Activated effector memory CD4-positive, alpha-beta T cell treated with anti-CD3 and anti-CD28 coated beads, Interleukin-2, amount 50 U/mL, for 16 hours (primary cell): ENCODE measurements at places on chromosomes 2 and 18.

- no peak for DNase-seq
Measured at GRCh38 chr2:199973703-199974102, 18.3 kb downstream of the MAIP1 start.

DNA sequence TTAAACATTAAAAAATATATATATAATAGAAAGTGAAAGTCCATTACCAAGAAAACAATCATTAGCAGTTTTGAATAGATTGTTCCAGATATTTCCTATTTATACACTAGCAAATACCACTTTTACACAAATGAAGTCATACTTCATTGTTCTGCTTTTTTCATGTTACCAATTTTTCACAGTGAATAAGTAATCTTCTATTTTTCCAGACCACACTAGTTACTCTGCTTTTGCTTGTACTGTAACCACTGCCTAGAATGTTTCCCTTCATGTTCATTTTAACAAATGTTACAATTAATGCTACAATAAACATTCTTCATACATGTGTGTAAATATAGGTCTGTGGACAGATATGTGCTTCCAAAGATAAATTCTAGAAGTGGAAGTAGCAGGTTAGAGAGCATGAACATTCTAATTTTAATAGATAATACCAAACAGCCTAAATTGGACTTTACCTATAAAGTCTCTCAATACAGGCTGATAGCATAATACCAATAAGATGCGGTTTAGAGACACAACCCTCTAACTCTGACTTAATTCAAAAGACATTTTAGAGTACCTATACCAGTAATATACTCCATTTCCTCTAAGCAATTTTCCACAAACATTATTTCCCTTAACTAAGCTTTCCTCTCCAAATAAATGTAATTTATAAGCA, 17.0 kb downstream of the ITSN2 start:
- no peak for DNase-seq

GRCh38 chr2:181563101-181563692, 93.7 kb downstream of the CERKL start:
- DNase-seq, result no peak

DNA sequence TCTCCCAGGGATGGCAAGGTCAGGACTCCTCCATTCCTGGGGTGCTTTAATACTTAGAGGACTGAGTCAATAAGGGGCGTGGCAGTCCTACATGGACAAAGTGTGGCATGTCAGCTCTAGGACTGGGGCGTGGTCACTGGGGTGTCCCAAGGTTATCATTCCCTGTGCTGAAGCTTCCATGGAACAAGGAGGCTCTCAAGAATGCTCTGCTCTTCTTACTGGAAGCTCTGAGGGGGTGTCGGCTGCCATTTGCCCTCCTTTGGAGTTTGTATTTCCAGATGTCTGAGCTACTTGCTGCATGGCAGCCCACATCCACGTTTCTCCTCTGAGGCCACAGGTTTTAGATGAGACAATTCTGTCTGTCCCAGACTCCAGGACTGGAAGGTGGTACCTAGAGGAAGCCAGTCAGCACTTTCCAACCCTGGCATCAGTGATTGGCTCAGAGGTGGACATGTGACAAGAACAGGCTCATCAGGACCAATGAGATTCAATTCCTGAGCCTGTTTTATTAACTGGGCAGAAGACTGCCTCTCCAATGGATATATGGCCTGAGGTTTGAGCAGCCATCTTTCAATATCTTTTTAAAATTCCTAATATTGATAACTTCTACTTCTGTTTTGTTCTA, 128.9 kb upstream of the ARL4C start:
- DNase-seq, result no peak

- no peak for DNase-seq
Measured at GRCh38 chr2:149858901-149859634, 271.5 kb upstream of the MMADHC start.

- no peak for DNase-seq
Measured at GRCh38 chr2:119019521-119019920, 77.5 kb downstream of the MARCO start.

DNA sequence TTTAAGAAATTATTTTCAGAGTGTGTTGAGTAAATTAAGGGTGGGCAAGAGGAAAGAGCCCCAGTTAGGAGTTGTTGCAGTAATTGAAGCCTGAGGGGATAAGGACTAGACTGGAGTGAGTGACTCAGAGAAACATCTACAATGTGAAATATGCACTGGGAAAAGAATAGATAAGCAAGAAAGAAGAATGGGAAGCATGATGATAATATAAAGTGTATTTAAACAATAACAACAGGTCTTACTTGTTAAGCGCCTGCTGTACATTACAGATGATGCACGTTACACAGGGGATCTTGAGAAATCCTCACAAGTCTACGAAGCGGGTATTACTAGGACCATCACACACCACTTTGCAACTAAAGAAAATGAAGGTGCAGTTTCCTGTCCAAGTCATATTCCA, 73.6 kb upstream of the STK17B start:
- DNase-seq, result no peak

DNA sequence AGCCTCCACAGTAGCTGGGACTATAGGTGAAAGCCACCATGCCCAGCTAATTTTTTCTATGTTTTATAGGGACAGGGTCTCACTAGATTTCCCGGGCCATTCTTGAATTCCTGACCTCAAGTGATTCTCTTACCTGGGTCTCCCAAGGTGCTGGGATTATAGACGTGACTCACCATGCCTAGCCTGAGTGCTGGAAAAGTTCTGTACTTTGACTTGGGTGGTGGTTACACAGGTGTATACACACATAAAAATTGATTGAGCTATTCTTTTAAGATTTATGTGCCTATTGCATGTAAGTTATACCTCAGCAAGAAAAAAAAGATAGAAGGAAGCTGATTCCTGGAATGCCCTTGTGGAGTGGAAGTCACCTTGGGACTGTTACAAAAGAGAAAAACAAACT, 34.8 kb upstream of the KCNF1 start:
- DNase-seq, result no peak

DNA sequence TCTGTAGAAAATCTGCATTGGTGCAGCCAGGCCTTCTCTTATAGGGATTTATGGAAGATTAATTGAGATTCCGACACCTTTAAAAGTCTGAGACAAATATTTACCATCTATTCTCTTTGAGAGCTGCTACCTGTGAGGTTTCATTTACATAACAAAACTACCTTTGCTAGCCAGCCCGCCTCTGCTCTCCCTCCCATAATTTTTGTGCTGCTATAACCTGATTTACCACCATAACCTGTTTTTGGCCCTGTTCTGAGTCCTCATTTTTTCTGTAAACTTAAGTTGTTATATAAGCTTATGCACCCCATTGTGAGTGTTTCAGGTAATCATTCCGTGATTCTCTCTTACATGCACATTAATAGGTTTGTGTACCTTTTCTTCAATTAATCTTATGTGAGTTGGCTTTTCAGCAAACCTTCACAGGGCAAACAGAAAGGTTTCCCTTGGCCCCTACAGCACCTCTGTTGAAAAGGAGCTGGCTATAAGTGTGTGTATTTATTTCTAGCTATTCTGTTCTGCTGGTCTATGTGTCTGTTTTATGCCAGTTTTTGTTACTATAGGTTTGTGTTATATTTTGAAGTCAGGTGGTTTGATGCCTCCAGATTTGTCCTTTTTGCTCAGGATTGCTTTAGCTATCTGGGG, 114.9 kb upstream of the XIRP2 start:
- DNase-seq, result no peak

GRCh38 chr2:143078104-143078503, 51.1 kb upstream of the ARHGAP15 start:
- DNase-seq, result no peak

- DNase-seq, result no peak
Measured at GRCh38 chr2:241010531-241011295, 12.3 kb downstream of the SNED1 start.

- DNase-seq, result no peak
Measured at GRCh38 chr18:11850821-11851145, 430 bp upstream of the CHMP1B start.

GRCh38 chr18:8972116-8972515, 130.4 kb upstream of the NDUFV2 start:
- no peak for DNase-seq

DNA sequence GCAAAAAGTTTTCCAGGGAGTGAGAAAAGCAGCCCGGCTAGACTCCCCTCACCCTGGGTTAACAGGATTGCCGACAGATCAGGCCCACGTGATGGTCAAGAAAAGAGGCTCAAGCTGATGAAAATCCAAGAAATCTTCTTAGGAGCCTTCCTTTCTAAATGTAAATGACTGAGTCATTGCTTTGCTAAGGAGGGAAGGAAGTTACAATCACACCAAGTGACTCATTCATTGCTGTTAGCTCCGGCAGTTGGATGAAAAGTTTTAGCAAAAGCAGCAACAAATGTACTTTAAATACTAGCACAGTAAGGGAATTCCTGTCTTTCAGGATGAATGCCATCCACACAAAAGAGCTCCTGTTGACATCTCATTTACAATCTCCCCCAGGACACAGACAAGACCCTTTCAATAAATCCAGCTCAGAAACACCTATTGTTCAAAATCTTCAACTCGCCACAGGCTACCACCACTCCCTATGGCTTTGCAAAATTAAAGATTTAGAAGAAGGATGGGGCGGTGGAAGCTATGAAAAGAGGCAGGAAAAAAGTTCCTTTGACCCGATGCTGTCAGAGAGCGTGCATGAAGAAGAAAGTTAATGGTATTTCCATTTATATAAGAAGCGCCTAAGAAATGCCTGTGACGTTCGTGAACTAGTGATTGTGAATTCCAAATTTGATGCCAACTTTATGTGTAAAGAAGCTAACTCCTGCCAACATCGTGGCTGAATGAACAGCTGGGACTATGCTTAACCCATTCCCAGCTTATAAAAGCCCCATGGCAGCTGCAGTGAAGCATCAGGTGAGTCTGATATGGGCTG, 153.7 kb downstream of the TGIF1 start:
- DNase-seq, result peak; percentile 68

GRCh38 chr2:40218679-40219078, 233.2 kb downstream of the SLC8A1 start:
- no peak for DNase-seq

DNA sequence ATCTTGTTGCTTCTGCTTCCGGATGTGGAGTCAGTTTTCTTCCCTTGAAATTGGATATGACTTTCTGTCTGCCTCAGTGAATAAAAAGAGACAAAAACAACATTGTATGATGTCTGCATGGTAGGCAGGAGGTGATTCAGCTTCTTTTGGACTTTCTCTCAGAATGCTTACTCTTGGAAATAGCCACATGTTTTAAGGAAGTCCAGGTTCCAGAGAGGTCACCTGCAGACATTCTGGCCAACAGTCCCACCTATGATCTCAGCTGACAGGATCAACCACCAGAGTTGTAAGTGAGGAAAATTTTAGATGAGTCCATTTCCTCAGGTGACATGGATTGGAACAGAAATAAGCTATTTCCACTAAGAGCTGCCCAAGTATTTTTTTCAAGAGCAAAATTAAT, 508.7 kb upstream of the FAM98A start:
- no peak for DNase-seq

DNA sequence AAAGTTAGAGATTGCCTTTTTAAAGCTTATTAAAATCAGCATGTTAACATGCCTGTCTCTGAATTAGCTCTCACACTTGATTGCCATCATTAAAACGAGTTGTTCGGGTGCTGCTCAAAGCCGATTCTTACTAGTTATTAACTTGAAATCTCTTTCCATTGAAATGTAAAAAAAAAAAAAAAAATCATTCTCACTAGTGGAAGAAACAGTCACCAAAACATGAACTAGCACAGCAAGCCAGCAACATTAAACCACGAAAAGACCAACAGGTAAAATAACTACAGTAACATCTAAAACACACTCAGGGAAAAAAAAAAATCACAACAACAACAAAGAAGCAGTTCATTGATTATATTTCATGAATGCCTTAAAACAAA, 264.5 kb downstream of the MEIS1 start:
- DNase-seq, result no peak

- DNase-seq, result no peak
Measured at GRCh38 chr18:8895987-8896619, 190.7 kb downstream of the MTCL1 start.

DNA sequence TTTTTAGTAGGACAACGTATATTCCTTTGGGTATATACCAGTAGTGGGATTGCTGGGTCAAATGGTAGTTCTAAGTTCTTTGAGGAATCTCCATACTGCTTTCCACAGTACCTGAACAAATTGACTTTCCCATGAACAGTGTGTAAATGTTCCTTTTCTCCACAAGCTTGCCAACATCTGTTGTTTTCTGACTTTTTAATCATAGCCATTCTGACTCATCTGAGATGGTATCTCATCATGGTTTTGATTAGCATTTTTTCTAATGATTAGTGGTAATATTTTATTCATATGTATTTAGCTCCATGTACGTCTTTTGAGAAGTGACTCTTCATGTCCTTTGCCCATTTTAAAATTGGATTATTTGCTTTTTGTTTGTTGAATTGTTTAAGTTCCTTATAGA, 58.4 kb upstream of the CERS6 start:
- no peak for DNase-seq

DNA sequence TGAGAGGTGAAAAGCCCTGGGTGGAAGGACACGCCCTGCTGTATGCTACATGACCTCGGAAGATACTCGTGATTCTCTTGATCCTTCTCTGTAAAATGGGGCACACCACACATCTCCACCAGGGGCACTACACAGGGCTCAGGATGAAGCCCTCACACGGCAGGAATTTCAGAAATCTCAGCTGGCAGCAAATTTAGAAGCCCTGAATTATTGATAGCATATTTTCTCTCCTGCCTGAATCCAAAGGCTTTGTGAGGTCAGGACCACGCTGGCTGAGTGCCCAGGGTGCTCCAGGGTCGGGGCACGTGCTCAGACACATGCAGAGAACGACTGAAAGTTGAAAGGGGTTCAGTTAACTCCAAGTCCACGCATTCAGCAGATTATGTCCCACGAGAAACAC, 42.1 kb upstream of the GALR1 start:
- DNase-seq, result peak; percentile 84

- DNase-seq, result no peak
Measured at GRCh38 chr2:68716604-68717304, 17.9 kb upstream of the ARHGAP25 start.

DNA sequence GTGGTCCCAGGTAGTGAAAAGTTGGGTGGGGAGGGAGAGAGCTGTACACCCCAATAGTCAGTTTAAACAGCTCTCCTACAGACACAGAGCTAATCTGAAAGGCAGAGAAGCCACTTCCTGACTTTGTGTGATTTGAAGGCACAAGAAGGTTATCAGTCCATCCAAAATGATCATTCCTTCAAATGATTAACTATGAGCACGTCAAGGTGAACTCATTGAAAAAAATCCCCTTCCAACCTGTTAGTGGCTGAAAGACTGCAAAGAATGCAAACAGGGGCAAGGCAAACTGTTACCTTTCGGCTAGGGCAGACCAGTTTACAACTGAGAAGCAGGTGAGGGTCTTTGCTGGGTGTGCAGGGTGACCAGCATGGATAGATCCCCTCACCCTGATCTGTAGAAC, 22.8 kb upstream of the APCDD1 start:
- DNase-seq, result no peak

DNA sequence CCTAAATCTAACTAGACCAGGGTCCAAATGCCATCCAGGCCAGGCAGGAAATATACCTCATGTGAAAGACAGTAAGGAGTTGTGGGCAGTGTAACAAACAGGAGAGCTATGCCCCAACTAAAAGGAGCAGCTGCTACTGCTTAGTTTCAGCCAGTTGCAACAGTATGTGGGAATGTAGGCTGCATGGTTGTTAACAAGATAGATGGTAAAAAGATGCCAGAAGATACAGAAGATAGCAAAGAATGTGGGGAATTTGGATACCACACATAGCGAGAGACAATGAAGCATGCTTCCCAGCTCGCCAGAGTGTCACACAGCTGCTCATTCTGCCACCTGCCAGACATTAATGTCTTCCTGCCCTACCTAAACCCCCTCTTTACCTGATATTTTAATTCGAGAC, 39.4 kb upstream of the CYBRD1 start:
- no peak for DNase-seq

- DNase-seq, result no peak
Measured at GRCh38 chr2:69453475-69454129, 16.4 kb upstream of the NFU1 start.
